Stimulated activated CD4-positive, alpha-beta T cell treated with anti-CD3 and anti-CD28 coated beads, Interleukin-1b, Interleukin-23, amount 100 ng/mL, for 4 hours (primary cell): ENCODE measurements at places on chromosomes 16 and 17.

GRCh38 chr17:65176646-65177409, 39.7 kb downstream of the RGS9 start:
- DNase-seq: no peak

- DNase-seq: no peak
Measured at GRCh38 chr17:3900646-3901045, 7.8 kb upstream of the CAMKK1 start.

GRCh38 chr16:78288888-78289287, 189.4 kb downstream of the WWOX start:
- DNase-seq: no peak

DNA sequence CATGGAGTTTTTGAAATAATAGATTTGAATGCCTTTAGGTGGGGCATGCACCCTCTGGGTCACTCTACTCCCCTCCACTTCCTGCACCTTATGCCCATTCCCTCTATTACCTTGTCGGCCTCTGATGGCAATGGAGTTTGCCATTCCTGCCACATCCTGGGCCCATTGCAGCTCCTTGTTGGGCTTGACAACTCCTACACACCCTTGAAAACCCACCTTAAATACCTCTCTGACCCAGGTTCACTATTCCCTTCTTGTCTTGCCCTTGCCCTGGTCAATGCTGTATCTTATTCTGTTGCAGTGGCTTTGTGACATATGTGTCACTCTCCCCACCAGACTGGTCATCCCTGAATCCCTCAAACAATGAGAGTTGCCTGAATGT, 2.4 kb downstream of the CCR7 start:
- DNase-seq: no peak

- no peak for DNase-seq
Measured at GRCh38 chr17:46817901-46818209, 637 bp downstream of the WNT3 start.

DNA sequence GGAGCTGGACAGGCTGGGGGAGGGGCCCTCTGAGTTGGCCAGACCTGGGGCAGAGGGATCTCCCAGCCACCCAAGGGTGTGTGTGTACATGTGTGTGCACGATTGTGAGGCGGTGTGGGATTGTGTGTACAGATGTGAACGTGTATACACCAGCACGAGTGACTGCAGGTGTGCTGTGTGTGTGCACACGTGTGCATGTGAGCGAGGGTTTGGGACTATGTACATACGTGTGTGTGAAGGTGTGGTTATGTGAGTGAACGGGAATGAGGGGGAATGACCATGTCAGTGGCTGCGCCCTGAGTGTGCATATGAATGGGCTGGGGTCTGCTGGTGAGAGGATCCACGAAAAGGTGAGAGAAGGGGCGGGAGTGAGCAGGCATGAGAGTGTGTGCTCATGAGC, 22.4 kb upstream of the TAC4 start:
- DNase-seq: no peak

DNA sequence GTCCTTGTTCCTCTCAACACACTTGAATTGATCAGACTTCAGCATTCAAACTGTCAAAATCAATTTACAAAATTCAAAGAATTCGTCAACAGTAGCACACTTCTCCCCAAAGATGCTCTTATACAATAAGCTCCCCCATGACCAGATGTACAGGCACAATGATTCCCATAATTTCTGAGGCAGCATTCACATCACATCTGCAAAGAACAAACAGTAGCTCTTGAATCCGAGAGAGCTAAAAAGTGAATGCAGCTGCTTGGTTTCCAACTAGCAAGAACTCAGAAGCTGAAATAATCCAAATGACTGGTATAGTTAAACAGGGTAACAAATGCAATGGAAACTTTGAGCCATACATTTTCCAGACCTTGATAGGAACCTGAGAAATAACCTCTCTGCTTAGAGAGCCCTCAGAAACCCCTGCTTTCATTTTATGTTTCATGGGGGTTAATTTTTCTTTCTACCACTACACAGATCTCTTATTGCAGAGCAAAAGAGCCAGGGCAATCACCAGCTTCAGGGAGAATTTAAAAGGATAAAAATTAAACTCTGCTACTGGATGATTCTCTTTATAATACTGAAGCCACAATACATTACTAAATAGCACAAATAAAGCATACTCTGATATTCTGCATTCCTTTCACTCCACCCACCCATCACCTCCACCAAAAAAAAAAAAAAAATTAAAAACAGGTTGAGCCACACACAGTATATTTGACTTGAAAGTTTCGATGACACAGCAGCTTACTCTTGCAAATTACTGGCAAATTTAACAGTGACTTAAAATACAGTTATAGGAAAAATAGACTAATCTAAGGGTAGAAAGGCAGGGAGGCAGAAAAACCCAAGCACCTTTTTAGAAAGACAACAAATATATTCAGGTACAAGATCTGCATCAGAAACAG, 23.1 kb upstream of the TMEM97 start:
- no peak for DNase-seq

DNA sequence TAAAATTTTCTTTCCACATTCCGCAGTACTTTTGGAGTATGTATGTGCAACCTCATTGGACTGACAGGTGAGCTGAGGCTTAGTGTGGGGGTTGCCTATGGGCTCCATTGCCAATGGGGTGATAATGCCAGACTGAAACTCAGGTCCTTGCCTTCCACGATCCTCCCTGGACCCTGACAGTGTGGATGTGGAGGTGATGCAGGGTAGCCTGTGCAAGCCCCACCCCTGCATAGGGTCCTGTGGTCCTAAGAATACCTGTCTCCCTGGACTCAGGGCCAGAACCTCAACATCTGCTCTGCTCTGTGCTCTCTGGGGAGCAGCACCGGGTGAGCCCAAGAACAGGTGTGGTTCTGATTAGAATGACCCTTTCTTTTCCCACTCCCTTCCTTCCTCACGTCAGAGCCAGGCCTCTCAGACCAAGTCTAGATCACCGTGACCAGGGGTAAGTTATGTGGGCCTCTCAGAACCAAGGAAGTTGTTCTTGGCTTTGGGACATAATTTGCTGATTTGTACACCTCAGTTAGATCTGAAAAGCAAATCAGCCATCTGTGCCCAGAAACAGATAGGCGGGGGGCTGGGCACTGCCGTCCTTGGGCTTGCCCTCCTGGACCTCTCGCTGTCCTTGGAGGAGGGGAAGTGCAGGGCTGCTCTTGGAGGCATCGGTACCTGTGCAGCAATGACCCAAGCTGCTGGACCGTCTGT, 8.4 kb upstream of the TNS4 start:
- no peak for DNase-seq

DNA sequence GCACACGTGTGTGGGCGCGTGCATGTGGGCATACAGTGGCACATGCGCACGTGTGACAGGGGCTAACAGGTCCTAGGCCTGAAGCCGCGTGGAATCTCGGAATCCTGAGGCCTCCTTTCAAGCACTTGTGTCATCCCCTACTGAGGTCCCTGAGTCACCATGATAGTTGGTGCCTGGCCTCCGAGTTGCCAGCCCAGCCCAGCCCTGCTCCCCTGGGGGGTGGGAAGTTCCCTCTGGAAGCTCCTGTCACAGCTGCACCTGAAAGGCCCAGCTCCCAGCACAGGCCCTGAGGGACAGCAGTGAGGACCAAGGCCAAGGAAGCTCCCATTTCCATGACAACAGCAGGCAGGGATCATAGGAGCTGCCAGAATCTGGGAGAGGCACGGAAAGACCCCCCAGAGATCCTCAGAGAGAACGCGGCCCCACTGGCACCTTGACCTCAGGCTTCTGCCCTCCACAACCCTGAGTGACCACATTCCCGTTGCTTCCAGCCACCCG, 35.4 kb upstream of the ENPP7 start:
- no peak for DNase-seq

- DNase-seq: no peak
Measured at GRCh38 chr17:9273428-9274391, 252.4 kb downstream of the NTN1 start.

GRCh38 chr17:66228887-66229782, at the start of gene APOH:
TSS of gene APOH (minus strand) at chr17:66229415. CDS start at chr17:66229379, 36 bp downstream.
- no peak for DNase-seq

GRCh38 chr16:53893731-53894435, 189.9 kb downstream of the FTO start:
- no peak for DNase-seq

DNA sequence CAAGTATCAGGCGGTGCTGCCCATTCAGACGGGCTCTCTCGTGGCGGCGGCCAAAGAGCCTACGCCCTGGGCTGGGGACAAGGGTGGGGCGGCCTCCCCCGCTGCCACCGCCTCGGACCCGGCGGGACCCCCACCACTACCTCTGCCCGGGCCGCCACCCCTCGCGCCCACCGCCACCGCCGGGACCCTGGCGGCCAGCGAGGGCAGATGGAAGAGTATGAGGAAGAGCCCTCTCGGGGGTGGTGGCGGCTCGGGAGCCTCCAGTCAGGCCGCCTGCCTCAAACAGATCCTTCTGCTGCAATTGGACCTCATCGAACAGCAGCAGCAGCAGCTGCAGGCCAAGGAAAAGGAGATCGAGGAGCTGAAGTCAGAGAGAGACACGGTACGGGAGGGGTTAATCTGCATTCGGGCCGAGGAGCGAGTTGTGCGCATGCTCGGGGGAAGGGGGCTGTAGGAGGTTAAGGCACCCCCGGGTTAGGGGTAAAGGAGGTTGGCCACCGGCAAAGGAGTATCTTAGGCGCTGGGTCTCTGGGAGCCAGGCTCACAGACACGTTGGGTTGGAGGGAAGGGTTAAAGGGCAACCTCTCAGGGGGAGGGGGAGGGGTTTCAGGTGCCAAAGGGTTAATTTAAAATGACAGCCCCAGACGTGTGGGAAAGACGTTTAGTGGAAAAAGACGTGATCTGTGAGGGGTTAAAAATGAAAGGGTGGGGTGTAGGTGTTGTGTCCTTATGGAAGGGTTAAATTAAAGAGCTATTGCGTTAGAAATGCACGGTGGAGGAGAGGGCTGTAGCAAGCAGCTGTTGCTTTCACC, 1.4 kb downstream of the MSL1 start:
- no peak for DNase-seq

DNA sequence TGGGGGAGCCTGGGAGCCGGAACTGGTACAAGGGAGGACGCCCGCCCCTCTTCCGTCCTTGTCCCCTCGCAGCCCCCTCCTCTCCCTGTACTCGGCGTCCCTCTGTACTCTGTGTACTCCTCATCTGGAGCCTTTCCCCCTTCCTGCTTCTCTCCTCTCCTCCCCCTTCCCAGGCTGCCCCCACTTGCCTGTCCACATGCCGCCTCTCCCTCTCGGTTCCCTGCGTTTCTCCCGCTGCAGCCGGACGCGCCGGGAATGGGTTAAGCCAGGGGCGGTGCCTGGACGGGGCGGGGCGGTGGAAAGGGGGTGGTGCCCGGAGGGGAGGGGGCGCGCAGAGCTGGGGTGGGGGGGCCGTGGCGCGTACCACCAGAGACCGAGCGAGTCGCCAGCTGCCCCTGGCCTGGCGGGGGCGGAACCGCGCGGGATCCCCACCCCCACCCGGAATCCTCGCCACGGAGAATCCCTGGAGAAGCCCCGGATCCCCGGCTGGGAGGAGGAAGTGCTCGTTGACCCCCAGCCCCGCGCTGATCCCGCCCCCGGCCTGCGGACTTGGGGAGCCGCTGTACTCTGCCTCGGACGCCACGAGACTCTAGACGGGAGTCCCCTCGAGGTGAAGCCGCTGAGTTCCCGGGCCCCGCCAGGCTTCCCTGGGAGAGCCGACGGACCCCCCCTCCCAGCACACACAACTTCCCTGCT, 22.6 kb downstream of the GJD3 start:
- no peak for DNase-seq

DNA sequence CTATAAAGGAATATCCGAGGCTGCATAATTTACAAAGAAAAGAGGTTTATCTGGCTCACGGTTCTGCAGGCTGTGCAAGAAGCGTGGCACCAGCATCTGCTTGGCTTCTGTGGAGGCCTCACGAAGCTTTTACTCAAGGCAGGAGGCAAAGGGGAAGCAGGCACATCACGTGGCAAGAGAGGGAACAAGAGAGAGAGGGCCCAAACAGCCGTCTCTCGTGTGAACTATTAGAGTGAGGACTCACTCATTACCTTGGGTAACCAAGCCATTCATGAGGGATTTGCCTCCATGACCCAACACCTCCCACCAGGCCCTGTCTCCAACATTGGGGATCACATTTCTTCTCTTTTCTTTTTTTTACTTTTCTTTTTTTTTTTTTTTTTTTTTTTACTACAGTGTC, 7.5 kb upstream of the ALKBH5 start:
- DNase-seq: no peak

DNA sequence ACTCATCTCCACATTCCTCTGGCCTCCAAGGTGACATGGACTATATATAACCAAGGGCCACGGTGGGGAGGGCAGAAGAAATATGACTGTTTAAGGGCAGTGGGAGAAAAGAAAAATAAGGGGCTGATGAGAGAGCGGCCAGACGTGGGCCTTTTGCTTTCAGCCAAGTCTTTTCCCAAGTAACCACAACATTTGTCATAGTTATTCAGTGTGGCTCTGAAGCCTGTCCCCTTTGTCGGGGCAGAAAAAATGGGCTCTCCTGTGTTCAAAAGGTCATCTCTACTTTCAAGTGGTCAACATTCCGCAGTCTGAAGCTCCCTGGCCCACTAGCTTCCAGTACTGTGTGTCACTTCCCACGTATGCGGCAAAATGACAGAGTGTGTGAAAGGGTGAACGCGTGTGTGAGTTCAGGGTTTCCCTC, 245.4 kb downstream of the NTN1 start:
- DNase-seq: no peak

DNA sequence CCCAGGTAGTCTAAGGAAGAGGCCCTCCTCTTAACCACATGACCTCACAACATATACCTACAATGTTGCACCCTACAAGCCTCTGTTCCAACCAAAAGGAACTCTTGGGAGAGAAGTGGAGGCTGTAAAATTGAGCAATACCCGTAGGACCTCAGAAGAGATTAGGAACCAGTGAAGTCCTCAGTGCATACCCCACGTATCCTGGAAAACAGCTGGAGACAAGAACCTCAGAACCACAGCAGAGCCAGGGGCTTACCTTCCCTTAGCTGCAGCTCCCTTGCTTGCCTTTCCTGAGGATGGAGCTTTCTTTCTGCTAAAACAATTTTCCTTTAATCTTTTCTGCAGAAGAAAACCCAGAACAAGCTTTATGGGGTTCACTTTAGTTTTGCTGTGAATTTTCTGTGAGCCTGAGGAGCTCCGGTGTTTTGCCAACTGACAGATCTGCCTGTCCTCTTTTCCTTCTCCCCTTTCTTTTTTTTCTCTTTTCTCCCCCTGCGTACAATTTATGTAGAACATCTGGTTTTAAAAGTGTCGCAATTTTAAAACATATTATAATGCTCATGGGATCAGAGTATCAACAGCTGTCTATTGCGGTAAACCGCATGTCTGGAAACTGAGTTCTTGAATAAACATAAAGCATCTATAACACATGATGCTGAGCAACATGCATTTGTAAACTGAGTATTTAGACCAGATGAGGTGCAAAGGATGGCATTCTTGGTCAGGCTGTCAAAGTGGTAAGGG, 226.4 kb upstream of the MAF start:
- no peak for DNase-seq

- DNase-seq: no peak
Measured at GRCh38 chr16:85094812-85095211, 17.5 kb downstream of the CIBAR2 start.

- no peak for DNase-seq
Measured at GRCh38 chr16:49533422-49533821, 159.8 kb downstream of the C16orf78 start.

GRCh38 chr17:59763861-59764260, 56.4 kb downstream of the VMP1 start:
- DNase-seq: no peak

GRCh38 chr17:45325810-45326209, 9.0 kb upstream of the MAP3K14 start:
- no peak for DNase-seq

GRCh38 chr17:8900207-8900606, 32.7 kb upstream of the PIK3R6 start:
- no peak for DNase-seq

- DNase-seq: no peak
Measured at GRCh38 chr17:81858967-81859905, 1.1 kb downstream of the P4HB start.
